ENCODE measurements at places on chromosomes 11 and 22.
A peak's percentile ranks its signal among the peaks of the same experiment; 100 is the strongest.

DNA sequence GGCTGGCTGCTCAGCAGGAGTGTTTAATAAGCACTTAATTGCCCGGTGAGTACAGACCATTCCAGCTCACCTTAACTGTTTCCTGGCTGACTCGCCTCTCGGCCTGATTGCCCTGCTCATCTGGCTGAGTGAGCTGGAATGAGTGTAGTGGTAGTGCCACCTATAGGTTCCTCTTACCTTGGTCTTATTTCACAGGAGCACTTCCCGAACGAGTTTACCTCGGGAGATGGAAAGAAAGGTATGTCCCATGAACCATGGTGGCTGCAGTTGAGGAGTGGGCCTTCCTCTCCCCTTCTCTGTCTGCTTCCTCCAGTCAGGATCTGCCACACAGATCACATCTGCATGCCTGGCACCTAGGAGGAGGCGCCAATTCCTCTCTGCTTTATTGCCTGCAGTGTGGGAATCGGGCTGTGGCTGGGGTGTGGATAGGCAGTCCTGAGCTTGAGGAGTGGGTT, 26.7 kb downstream of the UPB1 start:
- peak; percentile 88 for DNase-seq

- DNase-seq = no peak
Observed at GRCh38 chr11:120773501-120774031, 250.3 kb upstream of the TBCEL start.

- DNase-seq = no peak
Observed at GRCh38 chr11:87251560-87251959, 213.8 kb downstream of the TMEM135 start.

DNA sequence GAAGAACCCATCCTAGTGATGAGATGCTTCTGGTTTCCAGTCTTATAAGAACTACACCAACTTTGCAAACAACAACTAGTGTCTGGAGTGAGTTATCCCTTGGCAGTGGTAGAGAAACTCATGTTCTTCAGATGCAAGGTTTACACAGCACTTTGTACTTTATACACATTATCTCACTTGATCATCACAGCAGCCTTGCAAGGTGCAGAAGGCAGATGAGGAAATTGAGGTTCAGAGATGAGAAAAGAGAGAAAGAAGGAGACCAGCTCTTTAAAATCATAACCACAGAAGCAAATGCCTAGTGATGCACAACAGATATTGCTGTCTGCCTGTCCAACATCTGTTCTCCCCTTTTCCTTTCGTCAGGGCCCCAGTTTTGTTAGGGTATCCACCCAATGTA, 16.7 kb upstream of the CD44 start:
- DNase-seq = no peak

- no peak for DNase-seq
Observed at GRCh38 chr11:14253421-14253820, 105.6 kb downstream of the RRAS2 start.

GRCh38 chr22:32652645-32653270, 148.7 kb upstream of the TIMP3 start:
- DNase-seq = no peak

- DNase-seq = peak; percentile 17
Observed at GRCh38 chr22:33000342-33001280, 57.6 kb downstream of the SYN3 start.

- DNase-seq = no peak
Observed at GRCh38 chr22:43747877-43748276, 64.2 kb downstream of the EFCAB6 start.

DNA sequence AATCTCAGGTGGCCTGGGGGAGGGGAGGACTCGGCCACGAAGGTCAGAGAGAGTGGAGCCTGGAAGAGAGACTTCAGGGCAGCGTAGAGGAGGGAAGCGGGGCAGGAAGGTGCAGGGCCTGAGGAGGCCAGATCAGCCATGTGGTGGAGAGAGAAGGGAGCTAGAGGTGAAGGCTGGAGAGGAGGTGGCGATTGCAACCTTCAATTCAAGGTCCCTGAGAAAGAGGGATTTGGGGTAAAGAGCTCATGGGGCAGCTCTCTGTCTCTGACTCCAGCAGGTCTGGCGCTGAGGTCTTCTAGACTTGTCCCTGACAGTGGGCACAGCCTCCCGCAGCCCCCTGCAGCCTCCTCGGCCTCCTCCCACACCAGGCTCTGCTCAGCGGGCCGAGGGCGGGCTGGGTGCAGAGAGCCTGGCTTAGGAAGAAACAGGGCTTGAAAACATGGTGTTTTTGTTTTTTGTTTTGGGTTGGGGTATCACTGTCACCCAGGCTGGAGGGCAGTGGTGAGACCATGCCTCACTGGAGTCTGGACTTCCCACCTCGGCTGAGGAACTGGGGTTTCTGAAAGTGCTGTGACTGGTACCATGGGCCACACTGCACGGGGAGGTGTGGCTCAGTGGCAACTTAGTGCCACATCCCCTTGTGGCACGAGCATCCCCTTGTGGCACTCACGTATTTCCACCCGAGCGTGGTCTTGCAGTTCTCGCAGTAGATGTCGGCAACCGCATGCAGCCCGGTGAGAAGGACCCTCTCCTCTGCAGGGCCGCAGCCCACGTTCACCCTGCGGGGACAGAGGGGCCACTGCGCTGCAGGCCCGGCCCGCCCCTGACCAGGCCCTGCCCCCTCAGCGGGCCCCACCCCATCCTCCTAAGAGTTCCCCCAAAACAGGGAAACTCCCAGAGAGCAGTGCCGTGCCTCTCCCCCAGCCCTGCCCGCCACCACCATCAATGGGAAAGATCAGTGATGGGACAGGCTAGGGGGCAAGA, 32.6 kb downstream of the YPEL1 start:
- DNase-seq = no peak

DNA sequence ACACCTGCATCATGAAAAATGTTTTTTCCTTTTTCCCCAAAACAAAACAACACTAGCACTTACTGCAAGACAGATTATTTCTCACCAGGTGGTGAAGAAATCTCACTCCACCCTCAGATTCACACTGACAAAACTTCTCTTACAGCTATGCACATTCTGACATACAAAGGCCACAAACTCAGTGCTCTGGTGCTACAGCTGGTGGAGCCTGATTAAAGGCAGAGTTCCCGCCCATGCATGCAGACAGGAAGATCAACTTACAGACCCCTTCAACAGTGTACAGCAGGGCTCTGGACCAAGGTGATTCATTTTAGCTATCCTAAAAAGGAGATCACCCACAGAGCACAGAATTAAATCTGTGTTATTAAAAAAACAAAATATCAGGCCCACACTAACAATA, 112.6 kb downstream of the CADM1 start:
- DNase-seq = no peak

DNA sequence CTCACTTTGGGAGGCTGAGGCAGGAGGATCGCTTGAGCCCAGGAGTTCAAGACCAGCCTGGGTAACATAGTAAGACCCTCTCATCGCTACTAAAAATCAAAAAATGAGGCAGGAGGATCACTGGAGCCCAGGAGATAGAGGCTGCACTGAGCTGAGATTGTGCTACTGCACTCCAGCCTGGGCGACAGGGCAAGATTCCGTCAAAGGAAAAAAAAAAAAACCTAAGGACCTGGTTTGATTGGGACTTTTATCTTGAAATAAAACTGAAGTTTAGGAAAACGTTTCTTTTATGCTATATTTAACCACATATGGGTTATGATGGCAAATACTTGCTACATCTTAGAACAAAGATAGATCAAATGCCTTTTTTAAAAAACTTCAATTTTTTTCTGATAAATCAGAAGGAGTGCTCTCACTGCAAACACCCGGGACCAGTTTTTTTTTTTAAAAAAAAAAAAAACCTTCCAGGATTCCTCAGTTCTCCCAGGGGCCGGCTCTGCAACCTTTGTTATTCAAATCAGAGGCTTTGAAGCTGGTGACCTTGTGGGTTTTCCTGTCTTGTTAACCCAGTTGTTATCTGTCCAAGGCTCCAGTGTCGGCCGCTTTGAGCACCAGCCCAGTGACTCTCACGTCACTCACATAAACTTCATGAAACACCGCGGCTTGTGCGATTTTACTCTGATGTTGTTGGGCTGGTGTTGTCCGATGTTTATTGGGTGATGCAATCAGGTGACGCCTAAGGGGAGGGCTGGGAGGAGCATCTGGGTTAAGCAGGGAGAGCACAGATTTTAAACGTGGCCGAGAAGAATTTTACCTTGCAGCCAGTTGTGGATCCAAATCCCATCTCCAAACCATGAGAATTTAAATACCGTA, 24.7 kb upstream of the SLC22A12 start:
- peak; percentile 90 for DNase-seq

DNA sequence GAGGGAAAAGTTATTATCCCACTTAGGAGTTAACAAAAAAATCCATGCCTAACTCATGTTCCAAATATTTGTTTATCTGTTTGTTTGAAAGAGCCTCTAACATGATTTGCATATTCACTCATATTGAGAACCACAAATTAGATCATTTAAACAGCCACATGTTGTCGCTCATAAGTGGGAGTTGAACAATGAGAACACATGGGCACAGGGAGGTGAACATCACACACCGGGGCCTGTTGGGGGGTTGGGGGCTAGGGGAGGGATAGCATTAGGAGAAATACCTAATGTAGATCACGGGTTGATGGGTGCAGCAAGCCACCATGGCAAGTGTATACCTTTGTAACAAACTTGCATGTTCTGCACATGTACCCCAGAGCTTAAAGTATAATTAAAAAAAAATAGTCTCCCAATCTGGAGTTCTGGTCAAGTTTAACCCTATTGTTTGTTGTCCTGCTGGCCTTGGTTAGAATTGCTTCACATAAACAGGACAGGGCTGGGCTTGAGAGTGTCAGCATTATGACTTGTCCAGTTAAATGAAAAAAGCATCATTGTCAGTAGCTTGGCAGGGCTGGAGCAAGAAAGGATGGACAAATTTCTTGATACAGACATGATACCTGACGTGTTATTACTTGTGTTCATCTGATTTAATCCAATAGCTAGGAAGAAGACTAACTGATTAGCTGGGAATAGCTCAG, 57.8 kb upstream of the PSMA1 start:
- DNase-seq = no peak

GRCh38 chr11:115251126-115251525, 253.1 kb downstream of the CADM1 start:
- DNase-seq = no peak

DNA sequence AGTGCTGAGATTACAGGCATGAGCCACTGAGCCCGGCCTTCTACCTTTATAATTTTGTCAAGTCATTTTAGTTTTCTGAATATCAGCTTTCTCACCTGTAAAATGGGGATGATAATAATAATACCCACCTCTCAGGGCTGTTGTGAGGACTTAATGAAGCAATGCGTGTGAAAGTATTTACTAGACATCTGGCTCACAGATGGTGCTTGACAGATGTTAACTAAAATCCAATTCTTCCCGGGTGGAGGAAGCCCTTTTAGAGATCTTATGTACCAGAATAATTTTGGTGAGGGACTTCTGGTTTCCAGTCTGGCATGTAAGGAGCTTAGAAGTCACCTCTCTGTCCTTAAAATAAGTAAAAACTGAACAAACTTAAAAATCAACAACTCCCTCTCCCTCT, 43.7 kb upstream of the NUP160 start:
- no peak for DNase-seq

- no peak for DNase-seq
Observed at GRCh38 chr22:23093051-23093788, 22.9 kb downstream of the GNAZ start.

GRCh38 chr11:110430267-110431050, 711 bp downstream of the FDX1 start:
- DNase-seq = no peak

GRCh38 chr11:115385226-115385625, 119.0 kb downstream of the CADM1 start:
- no peak for DNase-seq

DNA sequence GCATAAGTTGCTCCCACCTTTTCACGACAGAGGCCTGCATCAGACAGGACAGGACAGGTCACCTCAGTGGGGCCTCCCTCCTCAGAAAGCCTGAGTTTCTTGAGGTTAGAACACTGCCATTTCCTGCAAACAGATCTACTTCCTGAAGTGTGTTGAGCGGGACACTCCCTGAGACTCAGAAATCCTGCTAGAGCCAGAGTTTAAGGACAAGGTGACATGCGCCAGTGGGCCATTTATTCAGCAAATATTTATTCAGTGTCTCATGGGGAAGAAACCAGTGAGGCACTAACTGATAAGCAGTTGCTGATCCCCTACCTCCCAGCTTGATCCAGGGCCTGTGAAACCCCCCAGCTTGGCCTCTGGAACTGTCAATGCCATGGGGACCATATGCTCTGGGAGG, 454.6 kb downstream of the SOX6 start:
- DNase-seq = no peak

DNA sequence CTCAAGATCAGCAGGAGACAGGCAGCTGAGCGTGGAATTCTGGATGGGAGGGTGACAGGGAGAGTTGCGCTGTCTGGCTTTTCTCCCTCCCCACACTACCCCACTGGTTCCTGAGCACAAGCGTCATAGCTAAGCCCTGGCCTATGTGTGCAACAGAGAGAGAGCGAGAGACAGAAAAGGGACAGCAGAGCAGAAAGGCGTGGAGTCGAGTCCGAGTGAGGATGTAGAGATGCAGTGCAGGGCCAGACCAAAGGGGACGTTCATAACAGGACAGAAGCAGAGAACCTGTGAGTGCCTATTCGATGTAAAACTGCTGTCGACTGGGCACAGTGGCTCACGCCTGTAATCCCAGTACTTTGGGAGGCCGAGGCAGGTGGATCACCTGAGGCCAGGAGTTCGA, 94.0 kb upstream of the TMEM45B start:
- no peak for DNase-seq

GRCh38 chr11:106121570-106122320, 44.3 kb downstream of the AASDHPPT start:
- no peak for DNase-seq

DNA sequence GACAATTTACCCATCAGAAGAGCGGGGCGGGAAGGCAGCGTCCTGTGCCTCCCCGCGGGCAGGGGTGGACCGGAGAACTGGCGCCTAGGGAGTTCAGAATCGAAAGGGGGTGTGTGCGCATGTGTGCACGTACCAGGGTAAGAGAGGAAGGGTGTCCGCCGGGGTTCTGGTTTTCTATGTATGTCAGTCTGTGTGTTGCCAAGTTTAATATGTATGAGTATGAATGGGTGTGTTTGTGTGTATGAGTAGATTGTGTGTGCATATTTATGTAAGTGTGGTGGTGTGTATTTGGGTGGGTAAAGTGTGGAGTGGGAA, 2.0 kb downstream of the KCNC1 start:
- DNase-seq = no peak
